ENCODE measurements at places on chromosomes 5 and 9. TPM values are rescaled to one million over a fixed set of nuclear protein-coding genes. Genes with fewer than 3 reads are reported as not detected.

The C5orf52 gene
- total RNA-seq: not detected

The PCDHA6 gene
- total RNA-seq: not detected

The TMEM215 gene
- not detected for total RNA-seq

The ENTPD2 gene
- not detected for total RNA-seq

The CDH6 gene
- not detected for total RNA-seq

GRCh38 chr5:22757776-22758175 lies 95.4 kb downstream of the CDH12 start:
- no peaks in the 10 kb centered on the region for H3K36me3 ChIP-seq
- H3K4me3 ChIP-seq: no peak overlapping the region
- no peaks in the 10 kb centered on the region for H3K4me1 ChIP-seq
- DNase-seq: no peak
- H3K27me3 ChIP-seq: no peaks in the 10 kb centered on the region

DNA sequence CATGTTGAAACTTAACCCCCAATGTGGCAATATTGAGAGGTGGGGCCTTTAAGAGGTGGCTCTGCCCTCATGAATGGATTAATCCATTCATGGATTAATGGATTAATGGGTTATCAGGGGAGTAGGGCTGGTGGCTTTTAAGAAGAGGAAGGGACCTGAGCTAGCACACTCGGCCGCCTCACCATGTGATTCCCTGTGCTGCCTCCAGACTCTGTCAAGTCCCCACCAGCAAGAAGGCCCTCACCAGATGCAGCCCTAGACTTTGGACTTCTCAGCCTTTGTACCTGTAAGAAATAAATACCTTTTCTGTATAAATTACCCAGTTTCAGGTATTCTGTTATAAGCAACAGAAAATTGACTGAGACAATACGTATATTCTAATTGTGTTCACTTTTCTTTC lies 272.2 kb upstream of the DMRT1 start:
- H3K4me3 ChIP-seq: no peak overlapping the region
- H3K4me1 ChIP-seq: no peaks in the 10 kb centered on the region
- no peak overlapping the region for H3K27ac ChIP-seq
- no peak for DNase-seq
- H3K27me3 ChIP-seq: peaks cover 2% of the 10 kb centered on the region

DNA sequence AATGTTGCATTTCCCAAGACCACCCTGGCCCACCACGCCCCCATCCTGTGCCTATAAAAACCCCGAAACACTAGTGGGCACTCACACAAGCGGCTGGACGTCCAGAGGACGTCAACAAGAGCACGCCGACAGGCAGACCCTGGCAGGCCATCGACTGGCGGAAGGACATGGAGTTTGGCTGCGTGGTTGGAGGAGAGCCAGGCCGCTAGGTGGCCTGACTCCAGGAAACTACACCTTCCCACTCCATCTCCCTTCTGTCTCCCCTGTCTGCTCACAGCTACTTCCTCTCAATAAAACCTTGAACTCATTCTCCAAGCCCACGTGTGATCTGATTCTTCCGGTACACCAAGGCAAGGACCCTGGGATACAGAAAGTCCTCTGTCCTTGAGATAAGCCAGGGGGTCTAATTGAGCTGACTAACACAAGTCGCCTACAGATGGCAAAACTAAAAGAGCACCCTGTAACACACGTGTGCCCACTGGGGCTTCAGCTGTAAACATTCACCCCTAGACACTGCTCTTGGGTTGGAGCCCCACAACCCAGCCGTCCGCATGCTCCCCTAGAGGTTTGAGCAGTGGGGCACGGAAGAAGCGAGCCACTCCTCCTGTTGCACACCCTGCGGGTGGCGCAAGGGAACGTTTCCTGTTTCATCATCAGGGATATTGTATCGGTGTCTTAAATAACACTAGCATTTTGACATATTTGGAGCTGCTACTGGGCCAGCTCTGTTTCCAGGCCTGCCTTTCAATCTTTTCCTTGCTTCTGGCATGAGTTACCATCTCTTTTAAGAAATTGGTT lies 54.5 kb upstream of the TAF11L2 start:
- H3K27ac ChIP-seq: no peak overlapping the region
- H3K27me3 ChIP-seq: no peaks in the 10 kb centered on the region
- H3K4me1 ChIP-seq: no peaks in the 10 kb centered on the region
- no peak for DNase-seq
- no peaks in the 10 kb centered on the region for H3K36me3 ChIP-seq

GRCh38 chr5:122421374-122422079 lies 109.5 kb downstream of the SNCAIP start:
- no peak overlapping the region for H3K27ac ChIP-seq
- DNase-seq: no peak
- no peak overlapping the region for H3K4me3 ChIP-seq
- H3K4me1 ChIP-seq: no peaks in the 10 kb centered on the region
- H3K27me3 ChIP-seq: no peaks in the 10 kb centered on the region

DNA sequence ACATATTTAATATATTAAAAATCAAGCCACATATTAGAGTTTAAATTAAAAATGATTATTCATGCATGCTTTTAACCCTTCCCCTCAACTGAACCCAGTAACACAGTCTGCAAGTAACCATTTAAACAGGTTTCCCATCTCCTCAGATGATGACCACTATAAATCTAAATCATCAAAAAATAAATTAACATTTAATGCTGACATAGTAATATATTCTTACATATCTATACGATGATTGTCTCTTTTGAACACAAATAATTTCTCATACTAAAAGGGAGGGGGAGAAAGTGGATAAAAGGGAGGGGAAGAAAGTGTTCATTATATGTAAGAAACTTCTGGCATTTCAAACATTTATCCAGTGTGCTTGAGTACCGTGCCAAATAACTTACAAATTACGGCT lies 701.6 kb downstream of the MTRR start:
- no peak overlapping the region for H3K4me3 ChIP-seq
- H3K36me3 ChIP-seq: no peaks in the 10 kb centered on the region
- no peaks in the 10 kb centered on the region for H3K4me1 ChIP-seq
- no peak overlapping the region for H3K27ac ChIP-seq

GRCh38 chr9:76512826-76513225 lies 53.8 kb downstream of the GCNT1 start:
- DNase-seq: no peak
- no peaks in the 10 kb centered on the region for H3K27me3 ChIP-seq
- H3K36me3 ChIP-seq: no peaks in the 10 kb centered on the region
- no peak overlapping the region for H3K27ac ChIP-seq

DNA sequence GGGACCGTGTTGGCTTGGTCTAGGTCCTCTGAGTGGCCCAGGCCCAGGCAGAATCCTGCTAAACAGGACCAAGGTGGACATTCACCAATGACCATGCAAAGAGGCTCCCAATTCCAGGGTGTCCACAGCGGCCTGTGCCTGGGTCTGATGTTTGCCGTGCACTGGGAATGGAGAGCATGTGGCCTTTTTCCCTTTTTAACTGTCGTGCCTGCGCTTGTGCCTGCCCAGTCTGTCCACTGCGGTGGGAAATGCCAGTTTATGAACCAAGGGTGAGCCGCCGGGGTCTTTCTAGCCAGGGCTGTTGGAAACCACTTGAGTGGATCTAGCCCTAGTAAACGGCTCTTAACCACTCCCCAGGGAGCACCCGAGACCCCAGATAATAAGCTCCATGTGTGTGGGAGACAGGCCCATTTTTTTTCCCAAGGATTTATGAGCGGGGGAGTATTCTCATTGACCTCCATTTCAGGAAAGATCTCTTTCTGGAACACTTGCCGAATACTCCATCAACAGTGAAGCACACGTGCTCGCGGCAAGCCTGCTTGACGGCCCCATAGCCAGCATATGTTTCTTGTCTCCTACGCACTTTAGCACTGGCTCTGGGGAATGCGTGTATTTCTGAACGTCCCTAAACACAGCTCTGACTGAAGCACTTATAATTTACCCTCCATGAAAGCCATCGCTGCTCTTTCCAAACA lies 93.2 kb upstream of the PHYKPL start:
- no peak overlapping the region for H3K4me3 ChIP-seq
- no peaks in the 10 kb centered on the region for H3K36me3 ChIP-seq
- no peaks in the 10 kb centered on the region for H3K4me1 ChIP-seq

GRCh38 chr5:23507278-23507685 lies at the start of gene PRDM9:
PRDM9 (plus strand) TSS chr5:23507609; CDS start chr5:23509034, 1,425 bp downstream.
- no peaks in the 10 kb centered on the region for H3K27me3 ChIP-seq
- H3K27ac ChIP-seq: no peak within 1 kb of the TSS
- no peaks in the 10 kb centered on the region for H3K4me1 ChIP-seq

GRCh38 chr5:122077366-122078115 lies 518 bp downstream of the LOX start:
- peaks cover 66% of the 10 kb centered on the region for H3K27me3 ChIP-seq
- H3K4me1 ChIP-seq: peaks cover 18% of the 10 kb centered on the region
- peak overlapping the region; percentile 22 for H3K4me3 ChIP-seq
- DNase-seq: no peak
- H3K27ac ChIP-seq: no peak overlapping the region

- no peaks in the 10 kb centered on the region for H3K27me3 ChIP-seq
- H3K36me3 ChIP-seq: peaks cover 27% of the 10 kb centered on the region
- H3K27ac ChIP-seq: no peak overlapping the region
- H3K4me1 ChIP-seq: no peaks in the 10 kb centered on the region
- no peak for DNase-seq
Measured at GRCh38 chr5:77709993-77710685, 66.0 kb downstream of the TBCA start.

DNA sequence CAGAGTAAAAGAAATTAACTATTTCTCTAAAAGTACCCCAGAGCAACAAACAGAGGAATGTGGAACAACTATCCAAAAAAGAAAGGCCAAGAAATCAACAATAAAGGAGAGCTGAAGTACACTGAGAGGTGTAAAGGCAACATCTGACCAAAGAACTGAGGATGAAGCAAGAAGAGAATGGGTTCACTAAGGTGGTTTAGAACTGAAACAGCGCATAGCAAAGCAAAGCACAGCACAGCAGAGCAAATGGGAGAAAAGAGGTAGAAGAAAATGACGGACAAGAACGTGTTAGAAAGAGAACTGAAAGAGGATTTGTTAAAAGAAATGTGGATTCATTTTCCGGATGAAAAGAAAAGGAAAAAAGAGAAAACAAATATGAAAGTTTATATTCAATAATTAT lies 25.8 kb downstream of the RFX3 start:
- H3K27me3 ChIP-seq: no peaks in the 10 kb centered on the region
- no peaks in the 10 kb centered on the region for H3K36me3 ChIP-seq
- H3K4me1 ChIP-seq: no peaks in the 10 kb centered on the region
- no peak overlapping the region for H3K4me3 ChIP-seq

DNA sequence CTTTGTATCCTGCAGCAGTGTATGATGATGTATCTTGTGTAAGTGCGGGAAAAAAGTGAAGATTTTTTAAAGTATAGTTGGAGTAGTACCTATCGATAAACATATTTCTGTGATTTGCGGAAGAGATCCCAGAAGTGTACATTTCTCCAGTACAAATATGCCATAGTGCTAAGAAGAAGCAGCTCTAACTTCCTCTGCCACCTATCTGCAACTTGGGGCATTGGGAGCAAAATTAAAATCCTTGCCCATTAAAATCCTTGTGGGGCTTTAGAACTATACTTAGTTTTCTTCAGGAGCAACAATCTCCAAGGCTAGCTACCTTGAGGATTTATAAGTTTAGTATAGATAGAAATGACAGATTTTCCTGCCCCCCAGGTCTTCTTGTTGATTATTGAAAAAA lies 123.7 kb downstream of the VCAN start:
- no peaks in the 10 kb centered on the region for H3K27me3 ChIP-seq
- H3K4me3 ChIP-seq: no peak overlapping the region
- no peaks in the 10 kb centered on the region for H3K36me3 ChIP-seq

DNA sequence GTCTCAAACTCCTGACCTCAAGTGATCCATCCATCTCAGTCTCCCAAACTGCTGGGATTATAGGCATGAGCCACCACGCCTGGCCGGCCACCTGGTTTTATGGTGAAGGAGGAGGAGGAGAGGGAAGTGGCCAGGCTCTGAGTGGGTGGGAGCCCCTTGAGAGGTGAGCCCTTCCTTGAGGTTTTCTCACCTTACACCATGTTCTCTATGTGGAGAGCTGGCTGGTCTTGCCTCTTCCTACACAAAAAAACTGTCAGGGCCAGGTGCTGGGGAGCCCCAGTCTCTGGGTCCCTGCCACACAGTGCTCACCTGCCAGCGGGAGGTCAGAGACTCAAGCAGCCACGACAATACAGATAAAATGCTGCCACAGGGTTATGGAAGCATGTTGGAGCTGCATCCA lies 18.1 kb downstream of the SWI5 start:
- no peak overlapping the region for H3K4me3 ChIP-seq
- no peaks in the 10 kb centered on the region for H3K36me3 ChIP-seq
- no peaks in the 10 kb centered on the region for H3K27me3 ChIP-seq

DNA sequence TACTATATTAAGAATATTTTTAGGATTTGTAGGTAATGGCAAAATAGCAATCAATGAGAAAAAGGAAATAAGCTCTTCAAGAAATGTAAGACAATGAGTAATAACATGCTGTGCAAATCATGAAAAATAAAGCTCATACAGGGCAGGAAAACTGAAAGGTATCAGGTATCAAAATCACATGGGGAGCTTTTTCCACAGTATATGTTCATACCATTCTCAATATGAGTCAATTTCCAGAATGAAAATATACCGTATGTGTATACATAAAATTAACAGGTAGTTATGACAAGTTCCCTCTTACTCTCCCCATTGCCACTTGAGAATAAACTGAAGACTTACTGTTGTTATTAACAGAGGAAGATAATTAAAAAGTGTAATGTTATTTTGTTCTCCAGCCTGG lies 35.9 kb downstream of the EFCAB9 start:
- H3K27me3 ChIP-seq: no peaks in the 10 kb centered on the region
- peaks cover 4% of the 10 kb centered on the region for H3K36me3 ChIP-seq
- no peak for DNase-seq
- H3K4me1 ChIP-seq: no peaks in the 10 kb centered on the region
- no peak overlapping the region for H3K4me3 ChIP-seq
- no peak overlapping the region for H3K27ac ChIP-seq

- H3K27ac ChIP-seq: no peak overlapping the region
- H3K4me1 ChIP-seq: no peaks in the 10 kb centered on the region
- DNase-seq: no peak
Measured at GRCh38 chr9:102778746-102779145, 216.4 kb upstream of the CYLC2 start.

DNA sequence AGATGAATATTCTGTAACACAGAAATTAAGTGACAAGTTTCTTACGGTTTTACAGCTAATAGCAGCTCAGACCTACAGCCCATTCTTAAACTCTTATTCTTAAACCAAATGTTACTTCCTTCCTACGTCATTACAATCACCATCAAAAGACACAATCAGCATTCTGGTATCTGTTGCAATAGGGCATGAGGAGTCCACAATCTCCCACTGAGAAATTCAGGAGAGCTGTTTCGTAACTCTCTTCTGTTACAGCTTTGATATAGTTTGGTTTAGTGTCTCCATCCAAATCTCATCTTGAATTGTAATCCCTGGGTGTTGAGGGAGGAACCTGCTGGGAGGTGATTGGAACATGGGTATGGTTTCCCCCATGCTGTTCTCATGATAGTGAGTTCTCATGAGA lies 163.4 kb downstream of the GAS1 start:
- H3K27me3 ChIP-seq: peaks cover 3% of the 10 kb centered on the region
- no peak overlapping the region for H3K4me3 ChIP-seq
- H3K36me3 ChIP-seq: no peaks in the 10 kb centered on the region
- DNase-seq: no peak
- H3K27ac ChIP-seq: no peak overlapping the region
